ENCODE measurements at places on chromosomes 7 and 10.

DNA sequence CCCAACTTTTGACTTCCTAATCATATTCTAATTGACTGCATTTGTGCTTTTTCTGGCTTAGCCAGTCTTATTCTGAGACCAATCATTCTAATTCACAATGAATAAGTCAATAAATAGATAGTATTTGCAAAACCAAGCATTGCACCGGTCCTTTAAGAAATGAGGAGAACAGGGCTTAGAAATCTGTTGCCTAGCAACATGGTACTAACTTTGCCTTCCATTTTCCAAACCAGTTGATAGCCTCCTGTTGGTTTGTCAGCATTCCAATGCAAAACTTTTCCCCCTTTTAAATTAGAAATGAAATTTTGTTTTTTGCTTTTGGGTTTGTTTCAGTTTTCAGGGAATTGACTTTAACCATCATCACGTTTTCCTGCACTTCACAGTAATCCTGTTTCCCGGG is 603.5 kb upstream of the NRP1 start:
- DNase-seq, result no peak

- no peak for DNase-seq
These were observed 519 bp upstream of the ZNF655 start for GRCh38 chr7:99557940-99558305.

- DNase-seq, result no peak
These were observed 139.2 kb upstream of the RET start for GRCh38 chr10:42937649-42938180.

DNA sequence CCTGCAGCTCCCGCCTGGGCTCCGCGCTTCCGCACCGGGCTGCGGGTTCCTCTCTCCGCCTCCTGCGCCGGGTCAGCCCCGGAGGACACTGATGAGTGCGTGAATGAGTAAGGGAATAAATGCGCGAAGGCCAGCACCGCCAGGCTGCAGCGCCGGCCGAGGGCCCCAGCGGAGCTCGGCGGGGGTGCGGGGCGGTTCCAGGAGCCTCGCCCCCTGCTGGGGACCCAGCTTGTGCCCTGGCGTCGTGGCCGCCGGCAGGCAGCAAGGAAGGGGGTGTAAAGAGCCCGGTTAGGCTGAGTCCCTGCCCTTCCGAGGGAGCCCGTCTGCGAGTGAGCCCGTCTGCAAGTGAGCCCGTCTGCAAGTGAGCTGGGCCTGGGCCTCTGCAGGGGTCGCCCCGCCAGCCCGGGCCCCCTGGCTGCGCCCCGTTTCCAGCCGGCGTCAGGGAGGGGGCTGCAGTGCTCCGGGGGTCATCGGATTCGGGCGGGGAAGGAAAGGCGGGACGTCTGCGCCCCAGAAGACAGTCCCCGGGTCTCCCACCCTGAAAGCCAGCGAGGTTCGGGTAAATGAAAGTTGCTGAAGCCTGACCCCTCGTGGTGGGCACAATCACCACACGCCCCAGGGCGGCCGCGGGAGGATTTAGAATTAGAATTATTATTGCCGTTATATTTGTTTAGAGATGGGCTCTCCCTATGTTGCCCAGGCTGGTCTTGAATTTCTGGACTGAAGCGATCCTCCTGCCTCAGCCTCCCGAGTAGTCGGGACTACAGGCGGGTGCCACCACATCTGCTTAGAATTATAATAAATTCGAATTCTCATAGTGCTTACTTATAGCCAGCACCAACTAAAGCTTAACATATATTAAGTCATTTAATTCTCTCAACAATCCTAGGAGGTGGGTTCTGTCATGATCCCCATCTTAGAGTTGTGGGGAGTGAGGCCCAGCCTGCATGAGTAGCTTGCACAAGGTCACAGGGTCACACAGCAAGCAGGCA is 8.6 kb upstream of the CRYGN start:
- DNase-seq, result peak; percentile 44

DNA sequence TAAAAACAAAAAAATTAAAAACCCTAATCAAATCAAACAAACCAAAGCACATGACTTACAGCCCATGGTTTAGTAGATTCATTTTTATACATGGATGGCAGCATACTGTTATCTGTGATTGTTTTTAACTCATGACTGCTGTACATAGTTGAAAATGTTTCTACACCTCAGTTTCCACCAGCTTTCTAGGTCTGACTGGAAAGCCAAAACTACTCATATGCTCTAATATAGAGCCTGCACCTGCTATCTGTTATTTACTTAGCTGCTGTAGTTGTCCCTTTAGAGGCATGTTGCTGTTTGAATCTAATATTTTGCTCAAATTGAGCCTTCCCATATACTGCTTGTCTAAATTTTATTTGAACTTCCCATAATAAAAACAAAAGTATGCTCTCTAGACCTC is 289.9 kb upstream of the LRRN3 start:
- no peak for DNase-seq

- no peak for DNase-seq
These were observed 94.5 kb downstream of the KMT2C start for GRCh38 chr7:152341039-152341913.

- DNase-seq, result no peak
These were observed 29.0 kb upstream of the SUN1 start for GRCh38 chr7:803243-803635.

DNA sequence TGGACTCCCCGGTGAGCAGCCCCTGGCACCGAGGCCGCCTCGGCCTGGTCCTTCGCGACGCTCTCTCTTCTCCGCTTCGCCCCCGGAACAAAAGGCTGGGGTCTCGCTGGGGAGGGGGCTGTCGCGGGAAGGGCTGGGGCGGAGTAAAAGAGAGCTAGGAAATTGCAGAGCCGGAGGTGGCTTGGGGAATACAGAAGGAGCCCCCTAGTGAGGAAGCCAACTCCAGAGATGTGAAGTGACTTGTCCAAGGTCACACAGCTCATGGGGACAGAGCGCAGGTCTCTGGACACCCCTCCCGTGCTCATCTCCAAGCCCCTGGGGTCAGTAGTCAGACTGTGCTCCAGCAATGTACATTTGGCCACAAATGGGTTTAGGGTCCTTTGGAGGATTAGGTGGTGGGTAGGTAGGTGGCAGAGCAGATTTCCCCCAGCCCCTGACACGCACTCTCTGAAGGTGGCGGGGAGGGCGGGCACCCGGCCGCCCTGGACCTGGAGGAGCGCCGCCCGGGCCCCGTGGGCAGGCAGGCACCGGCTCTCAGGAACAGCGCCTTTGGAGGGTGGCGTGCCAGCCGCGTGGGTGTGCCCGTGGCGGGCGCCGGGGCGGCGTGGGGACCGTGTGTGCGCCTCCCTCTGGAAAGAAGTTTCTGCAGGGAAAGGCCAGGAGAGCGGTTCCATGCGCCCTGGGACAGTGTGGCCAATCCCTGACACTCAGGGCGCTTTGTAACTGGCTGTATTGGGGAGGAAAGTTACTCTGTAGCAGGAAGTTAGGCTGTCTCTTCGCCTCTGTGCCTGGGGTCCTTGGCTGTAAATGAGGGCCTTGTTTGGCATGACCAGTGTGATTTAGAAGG is 910 bp downstream of the WIPF3 start:
- DNase-seq, result no peak

GRCh38 chr10:70932392-70933196 is 44.2 kb upstream of the PCBD1 start:
- DNase-seq, result no peak

GRCh38 chr7:47885309-47885986 is 62.8 kb downstream of the PKD1L1 start:
- DNase-seq, result no peak

DNA sequence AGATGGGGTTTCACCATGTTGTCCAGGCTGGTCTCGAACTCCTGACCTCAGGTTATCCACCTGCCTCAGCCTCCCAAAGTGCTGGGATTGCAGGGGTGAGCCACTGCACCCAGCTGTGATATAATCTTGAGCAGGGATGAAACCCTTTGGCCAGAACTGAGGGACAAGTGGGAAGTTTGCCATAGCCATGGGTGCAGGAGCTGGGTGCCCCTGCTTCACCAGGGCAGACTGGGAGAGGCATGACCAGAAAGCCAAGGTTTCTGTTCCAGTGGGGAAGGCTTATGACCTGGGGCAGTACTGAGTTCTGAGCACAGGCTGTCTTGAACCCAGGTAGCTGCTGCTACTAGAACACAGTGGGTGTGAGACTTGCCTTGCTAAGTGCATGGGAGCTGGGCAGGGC is 40.5 kb upstream of the CDK13 start:
- DNase-seq, result no peak

DNA sequence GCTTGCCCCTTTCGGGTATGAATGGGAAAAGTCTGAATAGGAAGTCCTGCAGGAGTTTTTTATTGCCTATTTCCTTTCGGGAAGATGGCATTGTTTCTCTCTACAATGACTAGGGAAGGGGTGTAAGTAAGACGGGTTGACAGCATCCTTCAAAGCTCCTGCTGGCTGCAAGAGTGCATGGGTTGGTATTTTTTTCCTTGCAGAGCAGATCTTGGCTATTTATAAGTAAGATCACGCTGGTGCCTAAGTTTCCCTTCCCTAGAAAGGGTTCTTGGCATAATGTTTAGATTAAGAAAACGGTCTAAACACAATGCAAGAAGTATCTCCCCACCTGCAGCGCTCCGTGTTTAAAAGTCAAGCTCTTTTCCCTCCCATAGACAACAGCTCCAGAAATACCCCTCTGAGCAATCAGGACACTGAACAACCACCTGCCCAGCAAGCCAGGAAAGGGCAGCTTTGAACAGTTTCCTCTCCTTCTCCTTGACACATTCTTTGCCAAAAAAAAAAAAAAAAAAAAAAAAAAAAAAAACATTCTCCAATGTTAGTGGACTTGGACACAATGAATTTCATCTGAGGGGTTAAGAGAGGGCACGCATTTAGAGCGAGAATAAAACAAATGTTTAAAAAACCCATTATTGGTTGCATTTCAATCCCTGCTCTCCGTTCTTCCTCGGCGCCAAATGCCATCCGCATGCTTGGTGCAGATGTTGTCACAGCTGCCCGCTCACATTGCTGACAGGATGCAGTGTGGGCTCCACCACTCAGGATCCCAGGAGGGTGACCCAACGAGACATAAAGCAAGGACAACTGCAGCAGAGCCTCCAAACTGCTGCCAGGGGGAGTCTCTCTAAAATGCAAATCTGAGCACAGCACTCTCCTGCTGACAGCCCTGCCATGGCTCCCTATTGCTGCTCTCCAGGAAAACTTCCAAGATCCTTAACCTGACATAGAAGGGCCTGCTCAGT is 427.4 kb upstream of the MGMT start:
- no peak for DNase-seq

DNA sequence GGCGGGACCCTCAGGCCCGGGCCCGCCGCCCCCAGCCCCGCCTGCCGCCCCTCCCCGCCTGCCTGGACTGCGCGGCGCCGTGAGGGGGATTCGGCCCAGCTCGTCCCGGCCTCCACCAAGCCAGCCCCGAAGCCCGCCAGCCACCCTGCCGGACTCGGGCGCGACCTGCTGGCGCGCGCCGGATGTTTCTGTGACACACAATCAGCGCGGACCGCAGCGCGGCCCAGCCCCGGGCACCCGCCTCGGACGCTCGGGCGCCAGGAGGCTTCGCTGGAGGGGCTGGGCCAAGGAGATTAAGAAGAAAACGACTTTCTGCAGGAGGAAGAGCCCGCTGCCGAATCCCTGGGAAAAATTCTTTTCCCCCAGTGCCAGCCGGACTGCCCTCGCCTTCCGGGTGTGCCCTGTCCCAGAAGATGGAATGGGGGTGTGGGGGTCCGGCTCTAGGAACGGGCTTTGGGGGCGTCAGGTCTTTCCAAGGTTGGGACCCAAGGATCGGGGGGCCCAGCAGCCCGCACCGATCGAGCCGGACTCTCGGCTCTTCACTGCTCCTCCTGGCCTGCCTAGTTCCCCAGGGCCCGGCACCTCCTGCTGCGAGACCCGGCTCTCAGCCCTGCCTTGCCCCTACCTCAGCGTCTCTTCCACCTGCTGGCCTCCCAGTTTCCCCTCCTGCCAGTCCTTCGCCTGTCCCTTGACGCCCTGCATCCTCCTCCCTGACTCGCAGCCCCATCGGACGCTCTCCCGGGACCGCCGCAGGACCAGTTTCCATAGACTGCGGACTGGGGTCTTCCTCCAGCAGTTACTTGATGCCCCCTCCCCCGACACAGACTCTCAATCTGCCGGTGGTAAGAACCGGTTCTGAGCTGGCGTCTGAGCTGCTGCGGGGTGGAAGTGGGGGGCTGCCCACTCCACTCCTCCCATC is 82.7 kb downstream of the PAX2 start:
- DNase-seq, result no peak

GRCh38 chr7:44748948-44749731 is 493 bp downstream of the ZMIZ2 start:
- DNase-seq, result no peak

DNA sequence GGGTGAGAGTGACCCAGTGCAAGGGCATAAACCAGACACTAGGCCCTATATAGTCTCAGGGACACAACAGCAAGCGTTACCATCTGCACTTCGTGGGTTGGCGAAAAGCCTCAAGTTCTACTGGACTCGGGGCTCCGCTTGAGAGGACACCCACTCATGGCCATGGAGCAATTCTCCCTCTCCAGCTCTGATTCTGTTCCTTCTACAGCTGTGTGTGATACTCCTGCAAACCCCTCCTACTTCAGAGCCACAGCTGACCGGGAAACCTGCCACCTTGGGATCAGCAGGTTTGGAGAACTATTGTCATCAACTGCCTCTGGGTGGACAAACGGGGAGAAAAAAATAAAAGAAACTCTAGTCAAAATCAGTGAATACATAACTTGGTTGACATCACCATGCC is 306.9 kb downstream of the FGFR2 start:
- no peak for DNase-seq

DNA sequence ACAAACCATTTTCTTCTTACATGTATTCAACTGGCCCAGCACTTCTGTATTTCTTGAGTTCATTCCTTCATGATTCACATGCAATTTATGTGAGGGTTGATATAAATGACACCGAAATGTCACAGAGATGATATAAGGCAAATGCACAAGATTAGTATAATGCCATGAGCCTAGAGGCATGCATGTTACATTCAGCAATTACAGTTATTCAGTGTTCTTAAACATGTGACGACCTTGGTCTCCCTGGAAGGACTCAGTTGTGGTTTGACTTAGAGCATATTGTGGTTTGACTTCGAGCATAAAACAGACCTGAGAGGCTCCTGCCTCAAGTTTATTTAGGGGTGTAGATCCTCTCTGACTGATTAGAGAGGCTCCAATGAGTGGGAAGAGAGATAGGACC is 752.1 kb upstream of the POM121L12 start:
- no peak for DNase-seq

- DNase-seq, result no peak
These were observed 211.3 kb downstream of the BICC1 start for GRCh38 chr10:58723966-58724365.

- DNase-seq, result no peak
These were observed 44.0 kb upstream of the TMEM229A start for GRCh38 chr7:124076841-124077240.

DNA sequence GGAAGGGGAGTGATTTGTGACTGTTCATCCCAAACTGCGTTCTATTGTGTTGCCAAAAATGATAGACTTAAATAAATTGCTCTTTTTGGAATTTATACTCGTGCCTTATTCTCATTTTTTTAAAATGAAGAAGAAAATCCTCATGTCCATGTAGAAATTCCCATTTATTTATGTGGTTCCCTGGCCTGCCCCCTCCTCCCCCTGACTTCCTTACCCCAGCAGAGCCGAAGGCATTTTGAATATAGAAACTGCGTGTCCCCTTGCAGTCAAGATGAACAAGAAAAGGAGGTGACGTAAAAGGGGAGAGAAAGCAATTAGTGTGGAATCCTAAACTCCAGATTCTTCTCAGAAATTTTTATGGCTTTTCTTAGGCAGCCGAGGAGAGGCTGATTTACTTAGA is 126.1 kb downstream of the FAM204A start:
- no peak for DNase-seq

GRCh38 chr7:113270790-113271189 is 152.4 kb upstream of the SMIM30 start:
- no peak for DNase-seq

- no peak for DNase-seq
These were observed 18.6 kb downstream of the MINDY3 start for GRCh38 chr10:15841696-15842095.

All from stimulated activated CD4-positive, alpha-beta T cell treated with anti-CD3 and anti-CD28 coated beads, Interleukin-1b, Interleukin-23, amount 100 ng/mL, for 1 hour (primary cell).